ENCODE measurements at places on chromosomes 7 and 10. TPM values are rescaled to one million over a fixed set of nuclear protein-coding genes. Genes with fewer than 3 reads are reported as not detected.

RNLS gene
- 27.7 TPM for total RNA-seq

GRCh38 chr7:106736508-106737201 is 75.7 kb upstream of the CCDC71L start:
- DNase-seq, result peak; percentile 81

GRCh38 chr7:20270371-20270770 is 53.2 kb upstream of the MACC1 start:
- no peak for DNase-seq

VSTM4 gene
- 0.35 TPM for total RNA-seq

DNA sequence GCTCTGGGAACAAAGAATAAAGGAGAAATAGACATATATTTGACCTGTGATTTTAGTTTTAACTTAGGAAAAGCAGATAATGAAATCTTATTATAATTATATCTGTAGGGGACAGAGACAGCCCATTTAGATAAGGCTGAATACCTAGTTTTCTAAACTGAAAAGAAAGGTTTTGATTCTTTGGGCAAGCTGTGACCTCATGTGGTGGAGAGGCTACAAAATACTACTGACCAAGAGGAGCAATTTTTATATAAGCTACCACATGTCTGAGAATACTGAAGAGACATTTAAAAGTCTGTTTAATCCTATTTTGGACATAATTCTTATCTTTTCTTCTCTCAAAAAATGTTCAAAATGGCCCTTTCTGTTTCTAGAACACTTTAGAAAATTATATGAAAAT is 271.0 kb downstream of the MTERF1 start:
- no peak for DNase-seq

PMS2 gene
- 35.2 TPM for total RNA-seq

DNA sequence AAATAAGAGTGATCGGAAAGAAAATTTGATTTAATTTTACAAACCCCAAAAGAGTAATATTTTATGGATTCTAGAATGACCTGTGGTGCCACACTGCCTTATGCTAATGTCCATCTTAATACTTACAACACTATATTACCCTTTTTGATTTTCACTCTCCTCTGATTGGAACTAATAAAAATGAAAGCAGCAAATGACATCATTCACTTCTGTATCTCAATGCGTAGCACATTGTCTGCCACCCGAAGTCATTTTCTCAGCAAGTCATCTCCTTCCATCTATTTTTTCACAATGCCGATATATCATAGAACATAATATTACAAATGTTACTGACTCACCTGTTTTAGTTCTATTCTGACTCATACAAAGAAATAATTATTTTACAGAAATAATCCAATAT is 127.5 kb upstream of the PCLO start:
- no peak for DNase-seq

HOXA10 gene
- total RNA-seq, result 11.5 TPM

GRCh38 chr7:80941208-80941758 is 22.4 kb upstream of the SEMA3C start:
- DNase-seq, result peak; percentile 95

DNA sequence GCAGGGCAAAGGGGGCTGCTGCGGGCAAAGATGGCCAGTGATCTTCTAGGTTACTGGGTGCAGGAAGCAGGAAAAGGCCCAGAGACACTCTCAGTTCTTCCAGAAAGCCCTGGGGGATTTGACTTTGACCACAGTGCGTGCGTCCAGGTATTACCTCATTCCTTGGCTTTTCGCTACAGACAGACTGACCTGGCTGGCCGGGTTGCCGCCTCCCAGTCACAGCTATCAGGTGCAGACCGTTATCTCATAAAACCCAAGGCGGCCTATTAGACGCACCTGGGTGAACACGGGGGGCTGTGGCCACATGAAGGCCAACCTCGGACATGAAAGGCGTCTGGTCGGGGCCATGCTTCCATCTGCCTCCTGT is 80.3 kb downstream of the FOXL3 start:
- no peak for DNase-seq

DNA sequence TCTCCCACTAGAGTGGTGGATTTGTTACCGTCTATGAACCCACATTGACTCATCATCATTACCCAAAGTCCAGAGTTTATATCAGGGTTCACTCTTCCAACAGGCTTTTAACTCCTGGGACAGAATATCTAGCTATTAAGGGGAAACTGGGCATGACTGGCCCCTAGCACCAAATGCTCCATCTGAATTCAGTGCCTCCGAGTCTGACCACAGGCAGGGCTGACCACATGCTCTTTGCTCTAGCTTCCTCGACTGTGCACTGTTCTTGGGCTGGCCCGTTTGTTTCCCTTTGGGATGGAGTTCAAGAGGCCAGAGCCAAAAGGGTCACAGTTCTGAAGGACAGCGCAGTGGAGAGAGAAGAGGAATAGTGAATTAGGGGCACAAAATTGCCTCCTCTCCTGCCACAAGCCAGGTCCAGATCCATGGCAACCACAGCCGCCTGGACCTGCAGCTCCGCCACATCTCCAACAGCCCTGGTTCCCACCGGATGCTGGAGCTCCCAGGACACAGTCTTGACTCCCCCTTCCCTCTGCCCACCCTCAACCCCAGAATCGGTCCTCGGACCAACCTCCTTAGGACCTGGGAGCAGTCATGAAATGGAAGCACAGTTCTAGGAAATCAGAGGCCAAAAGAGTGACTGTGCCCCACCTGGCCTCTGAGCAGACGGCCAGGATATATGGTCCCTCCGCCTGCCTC is 16.2 kb downstream of the CAMK2G start:
- DNase-seq, result peak; percentile 48

DNA sequence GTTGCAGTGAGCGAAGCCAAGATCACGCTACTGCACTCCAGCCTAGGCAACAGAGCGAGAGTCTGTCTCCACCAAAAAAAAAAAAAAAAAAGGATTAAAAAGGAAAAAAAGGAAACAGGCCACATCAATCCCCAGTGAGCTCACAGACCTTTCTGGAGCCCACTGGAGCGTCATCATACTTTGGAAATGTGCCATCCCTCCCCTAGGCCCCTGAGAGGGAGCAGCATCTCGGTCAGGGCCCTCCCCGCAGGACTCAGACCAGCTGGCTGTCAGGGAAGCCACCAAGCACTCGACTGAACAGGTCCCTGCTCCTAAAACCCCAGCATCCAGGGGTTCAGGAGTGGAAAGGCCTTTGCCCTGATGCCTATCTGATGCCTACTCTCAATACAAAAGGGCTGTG is 97.9 kb upstream of the SH2B2 start:
- no peak for DNase-seq

DNA sequence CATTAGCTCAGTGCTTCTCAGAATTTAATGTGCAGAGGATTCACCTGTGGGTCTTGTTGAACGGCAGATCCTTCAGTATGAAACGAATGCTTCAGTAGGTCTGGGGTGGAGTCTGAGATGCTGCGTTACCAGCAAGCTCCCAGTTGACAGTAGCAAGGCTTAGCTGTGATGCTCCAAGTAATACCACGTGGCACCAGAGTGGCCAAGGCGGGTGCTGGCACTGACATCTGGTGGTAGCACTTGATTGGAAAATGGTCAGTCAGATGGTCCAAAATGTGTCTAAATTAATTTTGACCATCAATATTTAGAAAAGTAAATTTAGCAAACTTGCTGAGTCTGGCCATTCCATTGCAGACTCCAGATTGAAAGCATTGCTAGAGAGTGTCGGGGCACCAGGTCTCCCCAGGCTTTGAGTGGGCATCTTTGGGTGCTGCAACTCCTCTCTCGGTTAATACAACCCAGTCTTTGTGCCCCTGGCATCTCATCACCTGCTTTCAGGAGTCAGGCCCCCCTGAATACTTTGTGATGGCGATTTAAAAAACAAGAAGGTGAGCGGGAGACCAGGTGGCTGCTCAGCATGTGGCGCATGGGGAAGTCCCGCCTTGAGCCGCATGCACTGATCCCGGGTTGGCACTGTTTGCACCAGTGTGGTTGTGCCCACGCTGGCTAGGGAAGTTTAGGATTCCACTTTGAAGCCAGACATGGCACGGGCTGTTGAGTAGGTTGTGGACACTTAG is 130.1 kb downstream of the NT5C2 start:
- no peak for DNase-seq

DNA sequence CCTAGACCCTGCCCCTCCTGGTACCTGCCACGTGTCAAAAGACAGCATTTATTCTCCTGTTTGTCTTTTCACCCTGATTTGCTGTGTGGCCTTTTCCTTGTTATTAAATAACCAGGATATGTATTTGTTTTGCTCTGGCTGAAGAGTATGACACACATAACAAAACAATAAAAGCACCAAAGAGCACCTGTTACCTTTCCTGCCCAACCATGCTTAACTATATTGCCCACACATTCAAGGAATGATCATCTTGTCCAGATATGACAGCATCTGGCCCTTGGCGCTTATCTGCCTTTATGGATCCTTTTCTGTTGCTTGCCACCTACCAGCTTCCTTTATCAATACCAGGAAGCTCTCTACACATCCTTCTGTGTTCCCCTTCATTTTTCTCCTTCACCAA is 357.7 kb downstream of the FGFR2 start:
- DNase-seq, result peak; percentile 9

ADRB1 gene
- not detected for total RNA-seq

- peak; percentile 49 for DNase-seq
Observed at GRCh38 chr10:59648711-59649201, 60.9 kb downstream of the SLC16A9 start.

All from renal cortical epithelial cell (primary cell).